Effector CD8-positive, alpha-beta T cell (primary cell): ENCODE measurements at places on chromosomes 11 and 22.

GRCh38 chr11:120857508-120857907 lies 166.4 kb upstream of the TBCEL start:
- DNase-seq = no peak

- no peak for DNase-seq
These were observed 10.3 kb downstream of the MRGPRG start for GRCh38 chr11:3208272-3208671.

DNA sequence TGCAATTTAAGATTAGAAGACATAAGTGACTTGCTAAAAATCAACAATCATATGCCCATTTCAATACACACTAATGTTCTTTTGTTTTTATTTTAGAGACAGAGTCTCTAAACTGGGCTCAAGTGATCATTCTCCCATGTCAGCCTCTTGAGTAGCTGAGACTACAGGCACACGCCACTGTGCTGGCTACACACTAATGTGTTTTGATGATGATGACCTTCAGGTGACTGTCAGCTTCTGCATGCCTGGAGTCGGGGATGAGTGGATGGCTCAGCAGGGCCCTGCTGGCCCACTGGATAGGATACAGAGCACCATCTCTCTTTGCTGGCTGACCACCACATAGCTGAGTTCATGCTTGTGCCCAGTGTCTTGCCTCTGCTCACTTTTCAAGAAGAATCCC lies 27.0 kb upstream of the POU2AF1 start:
- no peak for DNase-seq

DNA sequence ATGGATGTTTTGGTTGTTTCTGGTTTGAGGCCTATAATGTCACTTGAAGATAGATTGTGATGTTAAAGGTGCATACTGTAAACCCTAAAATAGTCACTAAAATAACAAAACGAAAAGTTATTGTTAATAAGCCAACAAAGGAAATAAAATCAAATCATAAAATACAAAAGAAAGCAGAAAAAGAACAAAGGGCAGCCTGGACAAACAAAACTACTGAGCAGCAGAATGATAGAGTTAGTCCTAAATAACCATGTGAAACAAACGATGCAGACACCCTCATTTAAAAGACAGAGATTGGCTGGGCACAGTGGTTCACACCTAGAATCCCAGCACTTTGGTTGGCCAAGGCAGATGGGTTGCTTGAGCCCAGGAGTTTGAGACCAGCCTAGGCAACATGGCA lies 90.9 kb upstream of the GAL start:
- DNase-seq = no peak

DNA sequence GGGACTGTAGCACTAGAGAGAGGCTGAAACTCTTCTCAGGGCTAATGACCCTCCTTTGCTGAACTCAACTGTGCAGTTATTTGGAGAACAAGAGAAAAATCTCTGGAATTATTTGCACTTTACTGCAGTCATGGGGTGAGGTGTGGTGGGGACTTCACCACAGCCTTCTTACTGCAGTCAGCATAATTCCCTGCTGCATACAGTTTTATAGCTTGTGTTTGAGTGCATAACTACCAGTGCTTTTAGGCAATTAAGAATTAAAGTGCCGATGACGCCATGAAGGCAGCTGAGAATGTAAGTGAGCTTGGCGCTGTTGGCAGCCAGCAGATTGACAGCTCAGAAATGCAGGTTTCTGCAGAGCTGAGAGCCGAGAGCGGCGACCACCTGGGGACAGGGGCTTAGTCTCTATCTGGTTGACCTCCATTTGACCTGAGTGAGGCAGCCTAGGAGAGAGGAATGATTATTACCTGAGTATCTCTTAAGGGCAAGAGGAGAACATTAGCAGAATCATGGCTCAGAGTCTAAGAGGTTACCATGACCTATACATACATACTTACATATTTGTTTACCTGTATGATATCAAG lies 830.0 kb downstream of the NTM start:
- DNase-seq = no peak

GRCh38 chr11:12824281-12825041 lies 150.2 kb downstream of the TEAD1 start:
- no peak for DNase-seq

- DNase-seq = no peak
These were observed 45.3 kb downstream of the ISX start for GRCh38 chr22:35111244-35111643.
